NCI-H2171 treated with DMSO at 0.1 percent for 48 hours (cell line): ENCODE measurements at places on chromosomes 3 and 15.

- DNase-seq = no peak
These were observed 2.8 kb downstream of the FOXB1 start for GRCh38 chr15:60006873-60007272.

GRCh38 chr3:142273501-142273900 is 48.1 kb upstream of the GK5 start:
- DNase-seq = peak; percentile 82

DNA sequence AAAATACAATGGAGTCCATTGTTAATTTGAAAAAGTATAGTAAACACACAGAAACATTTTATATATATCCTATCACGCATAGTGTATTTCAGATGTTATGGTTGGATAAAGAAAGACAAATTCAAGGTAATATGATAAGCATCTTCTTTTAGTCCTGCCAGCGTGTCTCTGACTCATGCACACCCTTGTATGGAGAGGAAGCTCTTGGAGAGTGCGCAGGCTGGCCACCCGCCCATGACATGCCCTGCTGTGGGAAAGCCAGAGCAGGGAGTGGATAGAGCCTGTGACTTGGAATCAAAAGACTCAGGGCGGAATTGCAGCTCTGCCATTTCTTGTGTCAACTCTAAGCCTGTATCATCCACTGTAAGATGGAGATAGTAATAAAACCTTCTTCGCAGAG is 23.0 kb upstream of the COPG1 start:
- no peak for DNase-seq

DNA sequence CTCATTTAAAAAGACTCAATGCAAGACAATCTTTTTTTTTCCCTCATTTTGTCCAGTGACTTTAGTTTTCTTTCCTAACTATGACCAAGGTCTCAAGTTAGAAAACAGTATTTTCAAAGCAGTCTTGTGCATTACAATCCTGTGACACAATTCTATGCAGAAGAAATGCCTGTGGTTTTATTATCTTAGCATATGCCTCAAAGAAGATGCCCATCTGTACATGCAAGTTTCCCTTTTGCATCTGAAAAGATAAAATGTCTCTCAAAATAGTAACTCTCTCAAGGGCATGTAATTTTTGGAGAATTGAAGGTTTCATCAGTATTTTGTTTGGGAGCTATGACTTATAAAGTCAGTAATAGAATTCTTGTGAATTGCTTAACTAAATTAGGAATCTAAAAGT is 292.0 kb upstream of the SUCLG2 start:
- DNase-seq = no peak

GRCh38 chr3:50057756-50058155 is 31.0 kb upstream of the RBM5 start:
- DNase-seq = no peak
